ENCODE measurements at places on chromosomes 4 and X.
A peak's percentile ranks its signal among the peaks of the same experiment; 100 is the strongest.

- DNase-seq: peak; percentile 94
These were observed 5.0 kb downstream of the TACC3 start for GRCh38 chr4:1726146-1726934.

DNA sequence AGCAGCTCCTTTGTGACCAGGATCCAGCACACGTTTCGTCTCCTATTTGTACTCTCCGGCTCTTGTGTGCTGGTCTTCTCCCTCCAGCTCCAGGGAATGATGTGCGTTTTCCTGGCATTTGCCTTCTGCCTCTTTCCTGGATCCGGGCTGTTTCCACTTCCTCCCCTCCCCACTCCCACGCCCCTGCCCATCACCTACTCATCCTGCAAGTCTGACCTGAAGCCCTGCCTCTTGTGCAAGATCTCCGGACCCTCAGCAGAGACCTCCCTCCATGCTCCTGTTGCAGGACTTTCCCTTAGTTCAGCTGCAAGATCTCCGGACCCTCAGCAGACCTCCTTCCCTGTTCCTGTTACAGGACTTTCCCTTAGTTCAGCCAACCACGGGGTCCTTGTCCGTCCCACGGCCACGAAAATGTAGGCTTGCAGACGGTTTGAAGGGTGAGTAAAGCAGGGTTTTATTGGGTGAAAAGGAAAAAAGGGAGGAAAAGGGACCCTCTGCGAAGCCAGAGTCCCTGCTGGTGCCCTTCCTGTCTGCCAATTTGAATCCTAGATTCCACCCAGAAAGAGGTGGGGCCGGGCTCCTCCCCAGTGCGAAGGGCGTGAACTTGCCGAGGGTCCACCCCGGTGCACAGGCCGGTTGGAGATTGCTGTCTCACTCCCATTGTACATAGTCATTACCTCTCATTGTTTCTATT is 74.4 kb upstream of the IRF2 start:
- DNase-seq: peak; percentile 69

GRCh38 chr4:86043755-86044592 is 315.9 kb downstream of the MAPK10 start:
- DNase-seq: no peak

GRCh38 chr4:153126137-153126536 is 78.1 kb upstream of the TRIM2 start:
- DNase-seq: no peak

DNA sequence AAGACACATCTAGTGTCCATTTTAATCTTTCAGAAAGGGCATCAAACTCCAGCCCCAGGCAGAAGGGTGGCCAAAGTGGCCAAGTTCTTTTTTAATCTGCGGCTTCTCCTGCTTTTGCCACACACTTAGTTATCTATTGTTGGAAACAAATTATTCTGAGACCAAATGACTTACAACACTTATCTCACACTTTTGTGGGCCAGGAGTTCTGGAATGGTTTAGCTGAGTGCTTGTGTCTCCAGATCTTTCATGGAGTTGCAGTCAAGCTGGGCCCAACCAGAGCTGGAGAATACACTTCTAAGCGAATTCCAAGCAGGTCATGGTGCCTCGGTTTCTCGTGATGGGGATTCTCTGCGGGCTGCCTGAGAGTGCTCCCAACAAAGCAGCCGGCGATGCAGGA is 4.0 kb downstream of the TXK start:
- DNase-seq: no peak

DNA sequence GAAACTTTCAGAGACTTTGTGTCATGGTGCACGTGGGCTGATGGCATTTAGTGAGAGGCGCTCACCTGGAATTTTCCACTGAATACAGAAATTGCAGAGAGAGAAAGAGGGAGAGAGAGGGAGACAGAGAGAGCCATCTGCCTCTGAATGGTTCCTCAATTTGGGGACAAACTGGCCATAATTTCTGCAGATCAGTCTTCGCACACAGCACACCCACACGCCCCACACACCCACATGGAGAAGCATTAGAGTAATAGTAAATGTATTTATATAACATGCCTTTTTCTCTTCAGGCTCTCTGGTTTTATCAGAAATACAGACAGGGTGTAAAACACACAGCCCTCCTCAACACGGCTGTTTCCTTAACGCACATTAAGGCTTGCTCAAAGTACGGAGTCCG is 38.6 kb downstream of the PRKX start:
- DNase-seq: no peak

- no peak for DNase-seq
These were observed 146.4 kb downstream of the CPEB2 start for GRCh38 chr4:15148691-15149090.

DNA sequence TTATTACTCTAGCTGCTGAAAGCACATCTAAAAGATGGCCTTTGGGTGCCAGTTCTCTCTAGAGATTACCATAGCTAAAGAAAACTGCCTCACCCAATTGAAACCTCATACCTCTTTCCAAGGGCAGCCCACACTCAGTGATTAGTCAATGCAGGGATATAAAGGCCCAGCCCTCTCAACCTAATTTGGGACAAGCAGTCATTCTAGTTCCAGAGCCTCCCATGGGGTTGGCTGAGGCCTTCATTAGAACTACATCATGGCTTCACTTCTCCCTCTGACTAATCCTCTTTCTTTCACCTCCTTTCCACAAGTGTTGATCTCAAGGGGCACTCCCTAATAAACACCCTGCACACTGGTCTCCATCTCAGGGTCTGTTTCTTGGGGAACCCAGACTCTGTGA is 38.5 kb upstream of the C1GALT1C1 start:
- DNase-seq: no peak

GRCh38 chr4:17875402-17876070 is 64.8 kb downstream of the NCAPG start:
- no peak for DNase-seq

DNA sequence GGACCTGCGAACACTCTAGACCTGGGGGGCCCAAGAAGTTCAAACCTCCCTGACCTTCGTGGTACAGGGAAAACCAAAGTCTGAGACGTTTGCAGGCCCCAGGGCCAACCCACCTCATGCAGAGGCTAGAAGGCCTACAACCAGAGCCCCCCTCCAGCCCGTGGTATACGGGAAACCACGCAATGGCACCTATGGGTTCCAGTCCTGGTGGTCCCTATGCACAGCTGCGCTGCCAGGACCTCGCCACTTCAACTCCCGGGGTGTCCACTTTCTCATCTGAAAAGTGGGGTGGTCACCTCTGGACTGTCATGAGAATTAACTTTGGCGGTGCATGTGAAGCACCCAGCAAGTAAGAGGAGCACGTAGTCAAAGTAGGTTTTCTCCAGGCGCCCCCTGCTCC is 8.4 kb upstream of the MSX1 start:
- DNase-seq: no peak

DNA sequence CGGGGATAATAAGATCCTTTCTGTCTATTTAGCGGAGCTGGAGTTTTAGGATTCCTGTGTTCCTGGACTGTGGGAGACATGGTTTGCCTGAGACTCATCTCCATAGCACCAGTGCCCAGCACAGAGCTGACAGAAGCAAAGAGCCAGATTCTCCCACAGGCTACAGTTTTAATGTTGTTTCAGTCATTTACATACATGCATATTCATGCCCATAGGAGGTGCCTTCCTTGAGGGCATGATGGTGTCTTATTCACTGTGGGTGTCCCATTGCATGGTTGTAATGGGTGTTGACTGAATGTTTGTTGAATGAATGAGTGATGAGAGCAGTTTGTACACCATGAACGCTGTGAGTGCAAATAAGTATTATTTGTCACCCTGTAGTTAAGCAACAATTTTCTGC is 260.6 kb downstream of the EVC2 start:
- no peak for DNase-seq

DNA sequence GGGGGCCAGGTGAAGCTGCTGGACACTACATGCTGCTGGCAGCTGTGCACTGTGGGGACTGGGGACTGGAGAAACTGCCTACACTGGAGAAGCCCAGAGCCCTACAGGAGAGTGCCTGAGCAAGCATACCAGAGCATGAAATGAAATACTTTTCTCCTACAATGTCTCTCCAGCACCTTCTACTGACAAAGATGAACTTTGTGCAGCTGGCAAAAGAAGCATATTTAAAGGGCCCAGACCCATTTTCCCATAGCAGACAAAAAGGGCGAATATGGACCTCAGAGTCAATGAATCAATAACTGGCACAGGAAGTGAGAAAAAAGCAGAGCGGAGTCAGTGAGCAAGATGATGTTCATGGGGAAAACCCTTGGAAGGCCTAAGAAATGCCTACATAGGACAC is 30.9 kb upstream of the GK start:
- no peak for DNase-seq

GRCh38 chr4:169404960-169405359 is 134.2 kb upstream of the SH3RF1 start:
- DNase-seq: no peak

GRCh38 chr4:83783215-83783614 is 247.3 kb downstream of the GPAT3 start:
- no peak for DNase-seq

DNA sequence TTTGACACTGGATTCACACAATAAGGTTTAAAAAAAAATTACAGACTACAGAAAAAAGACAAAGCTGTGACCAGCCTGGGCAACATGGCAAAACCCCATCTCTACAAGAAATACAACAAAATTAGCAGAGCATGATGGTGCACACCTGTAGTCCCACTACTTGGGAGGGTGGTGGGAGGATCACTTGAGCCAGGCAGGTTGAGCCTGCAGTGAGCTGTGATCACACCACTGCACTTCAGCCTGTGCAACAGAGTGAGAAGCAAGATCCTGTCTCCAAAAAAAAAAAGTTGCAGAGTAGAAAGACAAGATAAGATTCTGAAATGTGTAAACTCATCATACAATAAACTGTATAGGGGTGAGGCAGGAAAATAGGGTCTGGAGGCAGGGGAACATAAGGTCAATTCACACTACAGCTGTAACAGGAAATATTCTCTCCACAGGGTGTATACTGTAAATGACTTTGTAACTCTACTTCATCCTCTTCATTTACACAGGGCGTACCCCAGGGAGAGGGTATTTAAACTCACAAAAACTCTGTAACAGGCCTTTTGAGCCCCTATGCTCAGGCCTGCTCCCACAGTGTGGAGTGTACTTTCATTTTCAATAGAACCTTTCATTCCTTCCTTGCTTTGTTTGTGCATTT is 112.6 kb upstream of the MAPK10 start:
- no peak for DNase-seq

DNA sequence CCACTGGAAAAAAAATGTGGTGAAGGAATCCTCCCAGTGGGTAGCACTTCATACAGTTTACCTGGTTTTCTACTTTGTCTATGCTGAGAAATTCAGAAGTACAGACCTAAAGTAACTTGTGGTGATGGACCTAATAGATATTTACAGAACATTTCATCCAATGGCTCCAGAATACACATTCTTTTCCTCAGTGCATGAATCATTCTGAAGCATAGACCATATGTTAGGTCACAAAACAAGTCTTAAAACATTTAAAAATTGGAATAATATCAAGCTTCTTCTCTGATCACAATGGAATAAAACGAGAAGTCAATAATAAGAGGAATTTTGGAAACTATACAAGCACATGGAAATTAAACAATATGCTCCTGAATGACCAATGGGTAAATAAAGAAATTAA is 450.1 kb upstream of the INTU start:
- no peak for DNase-seq

GRCh38 chrX:48835524-48836329 is at the start of gene PCSK1N:
PCSK1N (minus strand) TSS chrX:48835610; CDS start chrX:48835532, 78 bp downstream.
- peak; percentile 60 for DNase-seq

- DNase-seq: no peak
These were observed 76.9 kb downstream of the DHX15 start for GRCh38 chr4:24507439-24507838.

DNA sequence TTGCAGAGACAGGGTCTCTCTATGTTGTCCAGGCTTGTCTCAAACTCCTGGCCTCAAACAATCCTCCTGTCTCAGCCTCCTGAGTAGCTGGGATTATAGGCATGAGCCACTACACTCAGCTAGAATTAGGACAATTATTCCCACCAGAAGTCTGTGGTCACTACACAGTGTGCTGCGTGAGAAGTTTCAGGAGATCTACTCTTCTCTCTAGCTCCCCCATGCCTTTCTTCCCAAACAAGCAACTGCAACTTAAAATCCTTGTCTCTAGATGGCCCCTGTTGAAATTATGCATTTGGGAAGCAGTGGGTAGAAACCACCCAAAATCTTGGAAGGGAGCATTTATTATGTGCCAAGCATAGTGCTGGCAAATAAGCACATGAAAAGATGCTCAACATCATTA is 21.1 kb upstream of the MAP7D3 start:
- no peak for DNase-seq

- no peak for DNase-seq
These were observed 597.2 kb downstream of the GALNTL6 start for GRCh38 chr4:172410363-172410762.

DNA sequence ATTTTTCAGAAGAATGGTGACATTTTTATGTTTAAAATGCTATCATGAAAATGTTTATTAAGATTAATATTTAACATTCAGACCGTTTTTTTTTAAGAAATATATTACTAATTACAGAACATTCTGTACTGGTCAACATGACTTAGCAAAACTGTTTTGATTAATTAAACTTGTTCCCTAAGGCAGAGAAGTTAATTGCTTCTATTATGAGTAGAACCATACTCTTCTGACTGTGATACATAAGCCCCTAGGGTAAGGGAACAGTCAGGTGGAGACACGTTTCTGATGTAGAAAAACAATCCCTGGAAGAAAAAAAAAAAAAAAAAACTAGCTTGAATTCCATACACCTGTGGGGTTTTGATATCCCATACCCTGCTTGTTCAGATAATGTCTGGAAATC is 97.4 kb downstream of the GPM6A start:
- no peak for DNase-seq

DNA sequence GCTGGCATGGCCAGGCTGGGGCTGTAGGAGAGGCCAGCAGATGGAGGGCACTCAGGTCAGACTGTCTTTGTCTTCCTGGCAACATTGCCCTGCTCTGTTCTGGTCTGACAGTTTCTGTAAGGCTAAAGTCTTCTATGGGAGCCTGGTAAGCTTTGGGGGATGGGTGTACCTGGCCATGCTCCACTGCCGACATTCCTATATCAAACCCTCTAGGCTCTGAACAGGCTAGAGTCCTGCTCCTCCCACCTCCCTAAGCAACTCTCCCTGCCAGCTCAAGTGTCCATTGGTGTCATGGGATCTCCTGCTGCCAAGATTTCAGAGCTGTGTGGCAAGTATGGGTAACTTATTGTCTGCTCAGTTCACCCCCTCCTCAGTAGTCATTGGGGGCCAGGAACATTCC is 163.5 kb upstream of the UGT8 start:
- DNase-seq: no peak

- peak; percentile 70 for DNase-seq
These were observed 35.2 kb downstream of the SMIM20 start for GRCh38 chr4:25949173-25949748.

GRCh38 chr4:145680902-145681301 is 956 bp downstream of the C4orf51 start:
- DNase-seq: no peak

DNA sequence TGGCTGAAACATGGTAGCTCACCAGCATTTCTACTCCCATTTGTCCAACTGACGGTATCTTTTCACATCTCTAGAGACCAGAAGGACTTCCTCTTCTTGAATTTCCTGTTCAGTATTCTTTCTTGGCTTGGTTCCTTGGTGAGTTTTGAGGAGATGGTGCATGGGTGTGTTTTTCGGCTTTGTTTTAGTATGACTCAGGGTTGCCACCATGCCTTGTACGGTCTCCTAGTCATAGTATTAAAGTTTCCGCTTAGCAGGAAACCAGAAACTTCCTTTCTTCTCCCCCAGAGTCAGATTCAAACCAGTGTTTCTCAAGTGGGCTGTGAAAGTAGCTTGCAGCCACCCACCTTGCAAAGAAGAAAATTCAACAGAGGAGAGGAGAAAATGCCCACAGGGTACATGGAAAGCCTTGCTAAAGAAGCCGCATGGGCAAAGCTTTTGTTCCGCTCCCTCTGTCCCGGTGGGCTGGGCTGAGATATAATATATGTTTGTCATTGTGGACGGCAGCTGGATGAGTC is 5.7 kb downstream of the CD99 start:
- no peak for DNase-seq
